ENCODE measurements at places on chromosomes 6 and 20.

DNA sequence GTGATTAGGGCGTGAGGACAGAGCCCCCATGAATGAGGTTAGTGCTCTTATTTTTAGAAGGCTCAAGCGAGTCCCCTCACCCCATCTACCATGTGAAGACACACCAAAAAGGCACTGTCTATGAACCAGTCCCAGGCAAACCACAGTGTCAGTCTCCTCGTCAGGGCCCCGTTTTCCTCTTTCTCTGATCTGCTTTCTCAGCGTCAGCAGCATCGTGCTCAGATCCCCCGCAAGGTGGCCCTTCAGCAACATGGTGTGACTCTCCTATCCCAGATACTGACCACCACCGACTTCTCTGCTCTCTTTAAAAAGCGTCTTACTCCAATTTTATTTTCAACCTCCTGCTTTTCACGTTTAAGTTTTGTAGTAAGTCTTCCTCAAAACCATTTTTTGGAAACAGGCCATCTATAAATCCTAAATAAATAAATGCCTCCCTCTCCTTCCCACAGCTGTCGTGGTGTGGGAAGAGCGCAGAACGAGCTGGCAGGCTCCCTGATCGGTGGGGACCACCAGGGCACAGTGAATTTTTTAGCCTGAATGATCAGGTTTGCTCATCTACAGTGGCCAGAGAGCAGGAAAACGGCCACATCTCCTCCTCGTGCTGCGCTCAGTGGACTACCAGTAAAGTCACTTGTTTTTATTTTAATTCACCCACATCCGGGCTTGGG is 113.1 kb downstream of the BMP7 start:
- no peak for DNase-seq

DNA sequence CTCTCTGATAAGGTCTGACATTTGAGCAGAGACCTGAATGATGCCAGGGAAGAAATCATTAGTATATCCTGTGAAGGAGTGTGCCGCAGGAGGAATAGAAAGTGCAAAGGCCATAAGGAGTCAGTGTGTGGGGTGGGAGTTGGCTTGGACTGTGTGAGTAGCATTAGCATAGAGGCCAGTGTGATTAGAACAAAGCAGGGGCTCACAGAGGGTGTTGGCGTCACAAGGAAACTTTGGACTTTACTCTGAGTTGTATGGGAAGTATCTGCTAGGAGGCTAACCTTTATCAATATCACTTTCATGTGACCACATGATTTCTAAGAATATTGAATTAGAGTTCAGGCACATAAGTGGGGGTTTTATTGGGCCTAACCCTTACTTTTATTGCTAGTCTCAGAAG is 12.1 kb downstream of the TMEM200A start:
- no peak for DNase-seq

GRCh38 chr6:146240807-146241206 is 211.9 kb downstream of the GRM1 start:
- DNase-seq: no peak

DNA sequence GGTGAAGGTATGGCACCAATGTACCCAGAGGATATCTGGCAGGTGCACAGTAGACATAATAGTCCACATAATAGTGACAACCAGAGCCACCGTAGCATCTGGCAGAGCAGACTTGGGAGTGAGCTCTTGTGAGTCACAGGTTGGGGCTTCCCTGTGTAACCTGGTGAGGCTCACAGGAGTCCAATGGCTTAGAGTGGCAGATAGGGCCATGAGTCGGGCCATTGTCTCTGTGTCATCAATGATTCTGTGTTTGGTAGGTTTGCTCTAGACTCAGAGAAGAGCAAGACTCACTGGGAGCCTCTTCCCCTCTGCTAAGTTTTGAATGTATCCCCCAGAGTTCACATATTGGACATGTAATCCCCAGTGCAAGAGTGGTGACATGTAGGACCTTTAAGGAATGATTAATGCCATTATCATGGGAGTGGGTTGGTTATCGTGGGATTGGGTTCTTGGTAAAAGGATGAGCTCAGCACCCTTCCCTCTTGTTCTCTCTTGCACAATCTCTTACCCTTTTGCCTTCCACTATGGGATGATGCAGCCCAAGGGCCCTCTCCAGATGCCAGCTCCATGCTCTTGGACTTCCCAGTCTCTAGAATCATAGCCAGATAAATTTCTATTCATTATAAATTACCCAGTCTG is 22.6 kb upstream of the SIRPA start:
- no peak for DNase-seq

- peak; percentile 3 for DNase-seq
These were observed 22.5 kb upstream of the C6orf58 start for GRCh38 chr6:127554435-127555006.

GRCh38 chr6:7742223-7742785 is 16.4 kb downstream of the BMP6 start:
- peak; percentile 47 for DNase-seq
